ENCODE measurements at places on chromosomes 4 and X.

- peak; percentile 89 for DNase-seq
These were observed 23.2 kb upstream of the AASDH start for GRCh38 chr4:56410247-56411062.

DNA sequence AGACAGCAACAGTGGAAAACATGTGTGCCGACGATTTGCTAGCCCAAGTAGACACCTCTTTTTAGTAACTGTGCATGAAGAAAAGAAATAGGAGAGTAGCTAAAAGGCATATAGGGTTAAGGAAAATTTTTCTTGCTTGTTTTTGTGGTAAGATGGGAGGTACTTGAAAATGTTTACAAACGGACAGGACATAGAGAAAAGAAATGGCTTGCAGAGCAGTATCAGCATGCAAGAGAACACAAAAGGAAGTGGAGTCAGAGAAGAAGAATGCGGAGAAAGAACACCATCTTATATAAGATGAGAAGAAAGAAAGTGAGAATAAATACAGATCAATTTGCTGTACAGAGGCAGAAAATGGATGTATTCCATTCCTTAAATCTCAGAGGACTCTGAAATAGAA, 263.7 kb upstream of the ETNPPL start:
- no peak for DNase-seq

DNA sequence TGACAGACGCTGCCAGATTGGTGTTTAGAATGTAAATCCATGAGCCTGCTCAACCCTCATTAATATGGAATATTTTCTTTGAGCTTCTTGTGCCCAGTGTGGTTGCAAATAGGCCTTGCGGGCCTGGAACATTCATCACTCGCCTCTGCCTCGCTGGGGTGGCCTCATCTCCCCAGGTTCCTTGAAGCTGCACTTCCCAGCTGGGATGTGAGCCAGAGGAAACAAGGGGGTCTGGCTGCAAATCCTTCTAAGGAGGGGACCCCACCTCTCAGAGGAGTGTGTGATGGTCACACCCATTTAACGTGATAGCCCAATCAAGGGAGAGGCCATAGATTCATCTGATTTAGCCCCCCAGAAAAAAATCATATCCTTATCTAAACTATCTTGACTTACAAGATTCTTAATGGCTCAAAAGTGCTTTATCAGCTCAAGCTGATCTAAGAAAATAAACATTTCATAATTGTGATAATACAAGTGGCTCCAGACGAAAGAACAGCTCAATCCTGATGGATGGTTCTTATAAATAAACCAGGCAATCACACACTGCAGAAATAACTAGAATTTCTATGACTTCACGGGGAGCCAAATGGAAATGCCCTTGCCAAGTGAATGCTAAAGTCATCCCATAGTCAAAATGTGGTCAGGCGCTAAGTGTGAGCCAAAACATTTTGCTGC, 189.9 kb downstream of the PTTG2 start:
- no peak for DNase-seq

DNA sequence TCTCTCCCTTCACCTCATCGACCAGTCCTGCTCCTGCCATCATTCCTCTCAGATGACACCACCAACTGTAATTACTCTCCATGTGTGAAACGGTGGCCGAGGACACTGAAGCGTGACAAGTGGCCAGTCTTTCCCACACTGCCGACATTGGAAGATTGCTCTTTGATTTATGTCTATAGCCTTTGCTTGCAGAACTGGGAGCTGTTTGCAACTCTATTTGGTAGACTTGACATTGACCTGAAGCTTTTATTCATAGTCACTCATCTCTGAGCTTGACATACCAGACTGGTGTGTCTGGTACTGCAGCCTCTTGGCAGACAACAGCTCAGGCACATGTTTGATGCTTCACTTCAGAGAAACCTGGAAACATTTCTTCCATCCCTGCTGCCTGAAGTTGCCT, 121.8 kb upstream of the GALNT7 start:
- no peak for DNase-seq

DNA sequence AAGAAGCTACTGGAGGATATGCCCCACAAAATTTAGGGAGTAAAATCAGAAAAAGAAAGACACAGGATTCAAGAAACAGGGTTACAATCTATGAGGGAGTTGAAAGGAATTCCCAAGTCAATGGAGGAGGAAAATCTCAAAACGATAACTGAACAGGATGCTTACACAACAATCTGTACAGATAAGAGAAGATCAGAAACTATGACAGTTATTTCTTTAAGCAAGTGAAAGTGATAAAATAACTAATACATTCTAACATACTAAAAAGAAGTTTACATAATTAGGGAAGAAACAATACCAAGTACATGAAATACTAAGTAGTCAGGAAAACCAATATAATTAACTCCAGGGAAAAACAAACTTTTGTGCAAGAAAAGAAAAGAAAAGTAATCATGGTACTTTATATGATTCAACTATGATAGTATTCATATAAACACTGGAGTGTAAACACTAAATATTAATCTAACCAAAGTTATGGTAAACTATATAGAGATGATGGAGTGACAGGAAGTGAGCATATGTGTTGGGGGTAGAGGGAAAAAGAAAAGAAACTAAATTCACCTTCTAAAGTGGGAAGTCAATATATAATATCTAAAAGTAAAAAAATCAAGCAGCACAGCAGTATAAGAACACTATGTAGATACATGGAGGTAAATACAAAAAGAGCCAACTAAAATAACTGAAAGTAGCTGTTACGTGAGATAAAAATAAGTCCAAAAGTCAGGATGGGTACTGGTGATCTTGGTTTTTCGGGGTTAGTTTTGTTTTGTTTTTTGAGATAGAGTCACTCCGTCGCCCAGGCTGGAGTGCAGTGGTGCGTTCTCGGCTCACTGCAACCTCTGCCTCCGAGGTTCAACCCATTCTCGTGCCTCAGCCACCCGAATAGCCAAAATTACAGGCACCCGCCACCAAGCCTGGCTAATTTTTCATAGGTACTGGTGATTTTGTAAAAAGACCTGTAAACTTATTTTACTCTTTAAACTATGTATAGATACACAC, 99.3 kb downstream of the TEX11 start:
- DNase-seq, result no peak

GRCh38 chr4:83340692-83341343, 6.2 kb upstream of the HPSE start:
- no peak for DNase-seq

DNA sequence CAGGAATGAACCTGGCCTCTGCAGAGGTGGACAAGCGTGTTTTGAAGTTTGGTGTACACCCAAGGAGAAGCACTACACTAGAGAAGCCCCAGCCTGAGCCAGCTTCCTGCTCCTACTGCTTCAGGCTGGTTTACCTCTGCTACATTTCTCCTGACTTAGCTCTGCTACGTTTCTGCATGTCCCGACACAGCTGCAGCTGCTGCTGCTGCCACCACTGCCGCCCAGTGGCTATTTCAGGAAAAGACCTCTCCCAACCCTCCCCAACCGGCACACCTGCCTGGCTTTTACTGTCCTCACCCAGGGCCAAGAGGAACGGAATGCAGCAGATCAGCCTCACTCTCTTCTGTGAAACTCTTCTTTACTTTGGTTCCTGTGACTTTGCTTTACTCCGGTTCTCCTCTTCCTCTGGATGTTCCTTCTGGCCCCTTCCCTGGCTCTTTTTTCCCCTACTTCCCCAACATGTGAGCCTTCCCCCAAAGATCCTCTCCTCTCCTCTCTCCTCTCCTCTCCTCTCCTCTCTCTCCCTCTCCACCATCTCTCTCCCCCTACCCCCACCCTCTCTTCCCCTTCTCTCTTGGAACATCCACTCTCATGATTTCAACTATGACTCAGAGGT, 3.1 kb upstream of the P2RY4 start:
- DNase-seq, result peak; percentile 1

- no peak for DNase-seq
These were observed 19.8 kb downstream of the GAB1 start for GRCh38 chr4:143356493-143356892.

- DNase-seq, result no peak
These were observed 13.3 kb upstream of the UBA6 start for GRCh38 chr4:67714248-67714583.

DNA sequence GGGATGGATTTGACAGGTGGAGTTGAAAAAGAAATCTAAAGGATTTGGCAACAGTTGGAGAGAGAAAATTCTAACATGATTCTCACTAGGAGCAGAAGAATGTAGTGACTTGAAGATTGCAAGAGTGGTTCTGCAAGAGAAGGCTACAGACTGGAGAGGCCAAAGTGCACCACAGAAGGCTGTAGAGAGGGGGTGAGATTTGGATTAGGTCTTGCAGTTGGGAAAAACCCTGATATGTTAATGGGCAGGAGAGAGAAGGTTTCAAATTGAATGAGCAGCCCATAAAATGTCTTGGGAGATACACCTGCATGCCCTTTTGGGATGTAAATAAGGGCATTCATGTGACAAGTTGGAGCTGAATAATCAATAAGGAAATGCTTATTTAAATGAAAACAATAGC, 14.7 kb upstream of the VEGFD start:
- no peak for DNase-seq

GRCh38 chrX:72137846-72138495, 6.3 kb upstream of the RTL5 start:
- no peak for DNase-seq

- no peak for DNase-seq
These were observed 48.6 kb upstream of the CLDN24 start for GRCh38 chr4:183370786-183371185.

- DNase-seq, result no peak
These were observed 401.2 kb upstream of the CNKSR2 start for GRCh38 chrX:20973038-20973437.

DNA sequence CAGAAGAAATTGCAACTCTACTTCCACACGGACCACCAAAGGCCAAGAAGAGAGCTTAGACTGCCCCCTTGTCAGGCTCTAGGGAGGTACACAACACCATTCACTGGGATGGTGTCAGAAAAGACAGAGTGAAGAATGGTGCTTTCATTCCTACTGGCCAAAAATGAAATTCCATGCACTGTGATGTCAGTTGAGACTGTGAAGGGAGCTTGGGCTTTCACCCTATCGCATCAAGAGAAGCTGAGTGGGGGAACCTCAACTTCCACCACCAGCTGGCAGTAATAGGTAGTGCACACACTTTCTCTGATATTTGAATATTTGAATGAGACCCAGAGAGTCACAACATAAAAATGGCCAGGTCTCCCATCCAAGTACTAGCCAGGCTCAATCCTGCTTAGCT, 65.9 kb downstream of the ZNF711 start:
- DNase-seq, result no peak

DNA sequence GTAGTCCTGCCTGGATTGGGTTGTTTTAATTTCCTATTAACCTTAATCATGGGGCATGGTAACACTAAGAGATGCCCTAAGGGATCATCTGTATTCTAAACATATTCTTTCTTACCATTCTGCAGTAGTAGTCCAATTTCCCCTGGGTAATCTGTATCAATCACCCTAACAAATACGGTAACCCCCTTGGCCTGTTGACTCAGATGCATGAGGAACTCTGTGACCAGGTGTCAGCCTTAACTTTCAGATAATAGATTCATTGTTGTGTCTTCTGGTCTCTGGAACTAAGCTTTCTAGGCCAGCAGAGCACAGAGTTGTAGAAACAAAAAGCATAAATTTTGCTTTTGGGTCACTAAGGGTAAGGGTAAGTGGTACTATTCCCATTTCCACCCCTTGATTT, 13.1 kb upstream of the BANK1 start:
- no peak for DNase-seq

DNA sequence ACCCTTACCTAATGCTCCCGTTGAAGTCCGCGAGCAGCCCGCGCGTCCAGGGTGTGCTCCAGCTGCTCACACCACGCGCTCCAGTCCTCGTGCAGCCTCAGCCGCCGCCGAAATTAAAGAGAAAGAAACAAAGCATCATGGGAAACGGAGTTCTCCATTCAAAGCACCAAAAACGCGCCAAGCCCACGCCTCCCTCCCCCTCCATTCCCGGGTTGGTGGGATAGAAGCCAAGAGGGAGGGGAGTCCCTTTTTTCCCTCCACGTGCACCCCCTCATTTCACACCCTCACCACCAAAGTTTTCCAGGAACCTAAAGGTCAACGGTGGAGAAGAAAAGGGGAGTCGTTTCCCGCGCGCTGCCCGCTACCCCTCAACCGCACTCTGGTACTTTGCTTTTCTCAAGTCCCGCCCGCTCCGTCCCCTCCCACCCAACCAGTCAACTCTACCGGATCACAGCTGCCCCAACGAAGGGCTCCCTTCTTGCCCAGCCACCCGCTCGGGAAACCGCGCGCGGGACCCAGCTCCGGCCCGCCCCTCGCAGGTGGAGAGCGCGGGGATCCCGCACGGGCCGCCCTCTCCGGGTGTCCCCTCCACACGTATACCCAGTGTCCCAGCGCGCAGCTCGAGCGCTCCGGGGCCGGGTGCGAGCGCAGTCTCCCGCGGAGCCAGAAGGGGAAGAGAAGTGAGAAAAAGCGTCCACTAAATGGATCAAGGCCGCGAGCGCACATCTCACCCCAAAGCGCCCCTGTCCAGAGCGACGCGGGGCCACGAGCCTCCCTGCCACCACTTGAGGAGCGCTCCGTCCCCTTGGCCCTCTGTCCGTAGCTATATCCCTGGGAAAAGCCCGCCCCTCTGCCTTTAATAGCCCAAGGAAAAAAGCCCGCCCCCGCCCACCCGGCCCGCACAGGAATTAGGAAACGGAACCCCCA, 65.1 kb upstream of the CCDC160 start:
- no peak for DNase-seq

- no peak for DNase-seq
These were observed 41.8 kb upstream of the CEP135 start for GRCh38 chr4:55906989-55907388.

DNA sequence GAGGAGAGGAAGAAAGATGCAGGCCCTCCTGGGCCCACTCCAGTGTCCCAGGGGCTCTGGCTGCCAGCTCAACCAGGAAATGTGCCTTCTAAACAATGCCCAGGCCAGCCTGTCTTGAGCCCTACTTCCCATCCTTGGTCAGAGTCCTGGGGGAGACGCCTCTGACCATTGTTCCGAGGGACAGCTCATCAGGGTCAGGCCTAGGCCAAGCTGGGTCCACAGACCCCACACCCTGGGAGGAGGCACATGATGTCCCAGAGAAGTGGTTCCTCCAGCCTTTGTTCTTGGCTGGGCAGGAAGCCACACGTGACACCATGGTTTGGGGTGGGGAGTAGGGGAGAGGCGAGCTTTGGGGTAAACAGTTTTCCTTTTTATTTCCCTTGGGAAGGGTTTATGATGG, 102.5 kb downstream of the EFNB1 start:
- no peak for DNase-seq

DNA sequence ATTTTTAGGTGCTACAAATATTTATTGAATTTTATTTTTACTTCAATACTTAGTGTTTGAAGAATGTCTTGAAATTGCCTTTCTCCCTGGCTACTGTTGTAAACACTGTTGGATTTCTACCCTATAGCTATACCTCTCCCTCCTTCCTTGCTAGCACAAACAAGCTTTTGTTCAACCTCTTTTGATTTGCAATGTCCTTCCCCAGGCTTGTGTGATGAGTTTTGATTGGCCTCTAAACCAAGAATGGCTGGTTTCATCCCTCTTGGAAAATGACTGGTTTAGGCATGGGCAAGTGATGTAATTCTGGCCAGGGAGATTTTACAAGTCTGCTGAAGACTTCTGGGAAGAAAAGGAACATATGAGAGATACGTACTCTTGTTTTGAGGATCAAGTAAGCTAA, 25.3 kb upstream of the SLITRK2 start:
- DNase-seq, result no peak

Measured in Kasumi-1 (cell line).